Progenitor cell of endocrine pancreas (in vitro differentiated cells): ENCODE measurements at places on chromosomes 7 and 10.

DNA sequence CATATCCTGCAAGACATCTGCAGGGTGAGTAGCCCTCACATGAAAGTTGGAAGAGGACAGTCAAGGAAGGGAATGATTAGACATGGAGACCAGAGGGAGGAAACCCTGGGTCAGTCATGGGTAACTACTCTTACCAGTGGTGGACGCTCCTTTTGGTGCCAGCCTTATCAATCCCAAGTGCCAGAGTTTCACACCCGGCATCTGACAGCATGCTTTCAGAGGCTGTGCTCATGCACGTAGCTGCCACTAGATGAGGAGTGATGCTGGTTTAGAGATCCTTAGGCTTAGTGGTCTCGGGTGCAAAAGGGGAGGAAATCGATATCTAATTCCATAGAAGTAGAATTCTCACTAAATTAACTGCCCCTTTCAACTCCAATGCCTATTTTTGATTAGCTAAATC lies 100.8 kb downstream of the PLCE1 start:
- no peak for DNase-seq

DNA sequence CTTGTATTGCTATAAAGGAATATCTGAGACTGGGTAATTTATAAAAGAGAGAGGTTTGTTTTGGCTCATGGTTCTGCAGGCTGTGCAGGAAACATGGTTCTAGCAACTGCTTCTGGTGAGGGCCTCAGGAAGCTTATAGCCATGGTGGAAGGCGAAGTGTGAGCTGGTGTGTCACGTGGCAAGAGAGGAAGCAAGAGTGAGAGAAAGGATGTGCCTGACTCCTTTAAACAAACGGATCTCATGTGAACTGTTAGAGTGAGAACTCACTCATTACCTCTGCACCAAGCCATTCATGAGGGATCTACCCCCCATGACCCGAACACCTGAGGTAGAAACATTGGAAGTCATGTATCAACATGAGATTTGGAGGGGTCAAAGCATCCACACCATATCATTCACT lies 7.7 kb upstream of the ITPRIP start:
- no peak for DNase-seq

DNA sequence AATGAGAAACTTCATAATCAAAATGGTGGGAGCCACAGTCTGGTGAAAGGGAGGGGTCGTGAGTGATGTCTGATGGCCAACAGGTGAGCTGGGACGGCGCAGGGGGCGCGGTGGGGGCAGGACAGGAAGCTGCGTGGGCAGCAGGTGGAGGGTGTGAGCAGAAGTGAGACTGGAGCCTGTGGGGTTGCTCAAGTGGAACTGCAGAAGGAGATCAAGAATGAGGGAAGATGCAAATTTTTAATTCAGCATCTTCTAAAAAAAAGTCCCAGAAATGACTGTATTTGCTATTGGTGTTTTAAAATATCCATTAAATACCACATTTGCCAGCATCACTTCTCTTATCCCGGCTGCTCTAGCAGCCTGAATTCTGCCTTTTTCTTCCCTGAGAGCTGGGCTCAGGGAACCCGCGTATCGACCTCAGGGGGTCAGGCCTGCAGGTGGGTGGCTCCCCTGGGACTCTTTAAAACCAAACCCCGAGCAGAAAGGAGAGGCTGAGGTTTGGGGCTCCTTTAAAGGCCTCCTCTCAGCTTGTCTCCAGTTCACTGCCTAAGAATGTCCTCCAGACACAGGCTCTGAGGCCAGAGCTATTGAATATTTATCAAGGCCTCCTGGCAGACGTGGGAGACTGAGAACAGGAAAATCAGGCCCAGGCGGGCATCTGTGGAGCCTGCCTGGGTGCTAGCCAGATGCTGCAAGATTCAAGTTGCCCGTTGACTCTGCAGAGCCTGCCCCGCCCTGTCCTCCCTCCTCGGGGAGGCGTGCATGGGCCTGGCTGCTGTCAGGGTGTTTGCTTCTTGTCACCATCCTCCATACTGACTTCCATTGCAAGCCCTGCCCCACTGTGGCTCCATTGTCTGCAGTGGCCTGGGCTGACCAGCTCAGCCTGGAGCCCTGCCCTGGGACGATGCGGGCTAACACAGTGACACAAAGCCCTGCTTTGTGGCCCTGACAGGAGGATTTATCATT lies 53.9 kb downstream of the SYPL1 start:
- DNase-seq: no peak

GRCh38 chr7:147980826-147981813 lies 609.4 kb upstream of the C7orf33 start:
- DNase-seq: no peak

- no peak for DNase-seq
Measured at GRCh38 chr10:110563132-110563531, 4.4 kb upstream of the SMC3 start.

GRCh38 chr7:37825038-37825437 lies 23.4 kb upstream of the NME8 start:
- DNase-seq: no peak

GRCh38 chr10:99766302-99766681 lies 16.1 kb upstream of the ABCC2 start:
- DNase-seq: no peak

- no peak for DNase-seq
Measured at GRCh38 chr10:19847321-19847720, 31.1 kb downstream of the PLXDC2 start.

GRCh38 chr7:120169996-120170783 lies 102.8 kb upstream of the KCND2 start:
- no peak for DNase-seq

- DNase-seq: no peak
Measured at GRCh38 chr7:121574109-121574508, 178.0 kb upstream of the FAM3C start.

GRCh38 chr7:86823769-86824168 lies 180.1 kb downstream of the GRM3 start:
- DNase-seq: no peak

GRCh38 chr7:128383776-128384175 lies 22.3 kb upstream of the PRRT4 start:
- no peak for DNase-seq

DNA sequence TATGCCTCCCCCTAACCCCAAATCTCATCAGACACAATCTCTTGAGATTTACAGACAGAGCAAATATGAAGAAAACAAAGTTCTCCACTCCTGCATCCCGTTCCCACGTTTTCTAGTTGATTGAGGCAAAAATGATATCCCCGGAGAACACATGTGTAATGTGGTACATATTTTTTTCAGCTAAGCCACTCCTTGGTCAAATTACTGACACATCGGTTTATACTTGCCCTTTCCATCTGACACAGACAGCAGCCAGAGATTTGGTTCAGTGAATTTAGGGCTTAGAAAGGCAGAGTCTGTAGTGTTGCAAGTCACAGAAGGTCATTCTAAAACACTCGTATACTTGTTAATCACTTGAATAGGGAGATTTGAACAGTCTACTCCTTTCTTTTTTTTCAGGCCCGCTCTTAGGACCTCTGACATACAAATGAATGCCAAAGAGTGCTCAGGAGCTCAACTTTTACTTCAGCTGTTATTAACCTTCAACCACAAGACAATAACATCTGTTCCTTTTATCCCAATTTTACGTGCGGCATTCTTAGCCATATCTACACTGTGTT lies 1.8 kb upstream of the DDX50 start:
- DNase-seq: no peak

DNA sequence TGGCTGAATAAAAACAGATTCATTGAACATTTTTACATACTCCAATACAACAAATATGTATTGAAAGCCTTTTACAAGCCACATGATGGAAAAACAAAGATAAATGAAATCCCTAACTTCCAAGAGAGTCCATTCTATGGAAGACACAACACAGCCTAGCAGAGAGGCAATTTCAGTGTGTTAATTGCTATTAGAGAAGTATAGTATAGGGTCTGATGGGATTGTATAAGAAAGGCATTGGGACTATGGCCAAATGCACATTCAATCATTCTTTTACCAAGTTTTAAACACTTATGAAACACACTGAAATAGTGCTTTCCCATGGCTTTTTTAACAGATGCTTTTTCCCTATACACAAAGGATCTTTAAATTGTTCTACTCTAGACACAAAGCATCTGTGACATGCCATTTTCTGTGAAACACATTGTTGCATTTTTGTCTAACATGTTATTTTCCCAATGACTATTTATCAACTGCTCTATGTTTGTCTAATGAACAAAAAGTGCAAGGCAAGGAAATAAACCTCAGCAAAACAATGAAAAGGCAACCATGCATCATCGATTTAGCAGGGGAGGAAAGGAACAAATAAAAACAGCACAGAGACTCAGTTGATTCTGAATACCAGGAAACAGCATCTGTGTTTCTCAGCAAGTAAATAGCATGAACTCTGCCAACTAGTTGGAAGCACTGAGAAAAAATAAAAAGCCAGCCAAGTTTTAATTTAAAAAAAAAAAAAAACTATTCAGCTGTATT lies 42.4 kb upstream of the PHYHIPL start:
- DNase-seq: no peak

DNA sequence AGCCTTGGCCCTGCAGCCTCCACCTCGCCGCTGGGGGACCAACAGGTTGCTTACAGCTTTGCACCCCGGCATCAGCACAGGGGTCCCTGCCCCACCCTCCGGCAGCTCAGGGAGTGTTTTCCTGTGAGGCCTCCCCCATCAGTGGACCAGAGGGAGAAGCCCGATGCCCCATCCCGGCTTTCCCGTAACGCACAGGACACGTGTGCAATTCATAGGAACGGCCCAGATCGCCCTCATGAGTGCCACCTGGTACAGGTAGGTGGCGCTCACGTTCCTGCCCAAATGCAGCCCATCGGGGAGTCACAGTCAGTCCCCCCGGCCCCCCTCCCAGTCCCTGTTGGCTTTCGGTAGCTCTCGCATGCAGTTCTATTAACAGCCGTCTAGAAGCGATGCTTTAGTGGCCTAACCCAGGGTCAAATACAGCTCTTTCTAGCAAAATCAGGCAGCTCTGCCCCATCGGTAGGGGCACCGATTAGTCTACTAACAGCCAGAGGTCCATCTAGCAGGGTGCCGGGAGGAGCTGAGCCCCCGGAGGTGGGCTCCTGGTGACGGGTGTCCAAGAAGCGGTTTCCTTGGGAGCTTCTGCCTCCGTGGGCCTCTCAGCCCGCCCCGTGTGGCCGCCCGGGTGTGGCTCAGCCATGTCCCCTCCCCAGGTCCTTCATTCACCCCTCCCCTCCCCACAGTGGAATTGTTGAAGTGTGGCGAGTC lies 48.4 kb upstream of the GTF2IRD1 start:
- no peak for DNase-seq

DNA sequence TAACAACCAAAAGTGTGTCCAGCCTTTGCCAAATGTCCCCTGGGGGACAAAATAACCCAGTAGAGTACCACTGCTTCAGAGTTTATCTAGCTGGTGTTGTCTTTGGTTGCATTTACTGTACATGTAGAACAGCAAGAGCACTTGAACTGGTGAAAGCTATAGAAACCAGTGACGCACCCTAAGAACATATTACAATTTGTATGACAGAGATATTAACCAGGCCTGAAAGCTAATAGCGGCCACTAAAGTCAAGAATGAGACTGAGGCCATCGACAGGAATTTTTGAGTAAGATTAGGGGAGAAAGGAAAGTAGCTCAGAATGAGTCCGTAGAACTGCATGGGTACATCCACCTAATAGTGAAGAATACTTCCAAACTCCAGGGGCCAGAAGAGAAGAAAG lies 236.2 kb downstream of the MTERF1 start:
- DNase-seq: no peak

- DNase-seq: no peak
Measured at GRCh38 chr7:81233208-81233940, 314.5 kb upstream of the SEMA3C start.

DNA sequence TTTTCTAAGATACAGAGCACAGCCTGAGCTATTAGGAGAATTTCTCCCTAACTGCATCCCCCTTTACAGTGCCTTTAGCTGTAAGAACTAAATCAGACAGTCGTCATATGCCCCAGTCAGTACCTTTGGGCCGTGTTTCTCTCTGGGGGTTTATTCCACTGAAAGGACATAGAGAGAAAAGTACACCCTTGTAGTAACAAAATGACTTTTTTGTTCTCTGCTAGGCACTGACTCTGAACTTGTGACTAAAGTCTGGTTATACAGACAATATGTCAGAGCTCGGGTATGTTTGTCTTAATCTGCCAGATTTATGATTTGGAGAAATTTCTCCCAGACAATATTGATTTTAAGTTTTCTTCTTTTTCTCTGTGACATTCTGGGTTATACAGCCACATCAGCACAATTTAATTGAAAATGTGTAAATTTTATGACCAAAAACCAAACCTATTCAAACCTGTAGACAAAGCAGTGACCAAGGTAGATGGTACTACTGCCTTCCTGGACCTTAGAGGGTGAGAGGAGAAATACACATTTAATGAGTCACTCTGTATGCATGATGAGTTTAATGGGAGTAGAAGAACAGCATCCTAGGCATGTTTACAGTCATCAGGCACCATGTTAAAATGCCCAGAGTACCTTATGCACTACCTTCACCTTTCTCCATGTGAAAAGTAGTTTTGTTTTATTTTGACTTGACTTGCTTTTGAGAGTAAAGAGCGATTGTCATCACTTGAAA lies 156.1 kb upstream of the PLXDC2 start:
- DNase-seq: no peak

- no peak for DNase-seq
Measured at GRCh38 chr7:103637726-103638125, 191.7 kb upstream of the SLC26A5 start.

DNA sequence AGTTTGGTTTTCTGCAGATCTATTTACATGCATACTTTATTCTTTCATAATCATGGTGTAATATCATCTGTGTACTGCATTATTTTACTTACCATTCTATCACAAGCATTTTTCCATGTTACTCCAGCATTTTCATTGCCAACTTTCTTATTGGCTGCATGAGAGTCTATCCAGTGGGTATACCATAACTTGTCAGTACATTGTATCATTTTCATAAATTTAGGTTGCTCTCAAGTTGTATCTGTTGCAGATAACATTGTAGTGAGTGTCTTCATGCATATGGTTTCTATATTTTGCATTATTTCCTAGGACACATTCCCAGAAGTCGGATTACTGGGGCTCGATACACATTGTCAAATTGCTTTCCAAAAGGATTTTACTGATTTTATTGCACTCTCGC lies 87.2 kb upstream of the INSYN2A start:
- no peak for DNase-seq
